Myocyte (in vitro differentiated cells): ENCODE measurements at places on chromosomes 2 and 18. TPM values are rescaled to one million over a fixed set of nuclear protein-coding genes. Genes with fewer than 3 reads are reported as not detected.

DNA sequence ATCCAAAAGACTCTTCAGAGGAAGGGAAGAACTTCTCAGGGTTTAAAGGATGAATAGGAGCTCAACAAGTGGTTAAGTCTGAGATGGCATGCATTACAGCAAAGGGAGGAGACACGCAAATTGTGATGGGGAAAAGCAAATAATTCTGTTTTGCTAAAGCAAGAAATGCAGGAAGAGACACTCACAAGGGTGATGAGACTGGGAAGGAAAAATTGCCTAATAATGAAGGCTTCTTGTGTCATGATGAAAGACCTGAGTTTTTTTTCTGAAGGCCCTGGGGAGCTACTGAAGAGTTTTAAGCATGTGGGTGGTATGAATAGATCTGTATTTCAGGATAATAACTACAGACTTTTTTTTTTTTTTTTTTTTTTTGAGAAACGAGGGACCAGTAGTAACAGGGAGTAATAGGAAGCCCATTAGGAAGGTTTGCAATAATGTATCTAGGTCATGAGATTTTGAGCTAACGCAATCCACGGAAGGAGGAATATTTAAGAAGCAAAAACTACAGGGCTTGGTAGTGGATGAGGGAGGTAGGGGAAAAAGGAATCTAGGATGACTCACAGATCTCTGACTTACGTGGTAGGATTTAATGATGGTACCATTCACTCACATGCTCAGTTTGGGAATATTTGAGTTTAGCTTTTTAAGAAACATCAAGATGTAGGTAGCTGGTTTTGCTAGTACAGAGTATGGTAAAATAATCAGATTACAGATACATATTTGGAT, 16.0 kb upstream of the SERPINB3 start:
- DNase-seq = no peak

- DNase-seq = no peak
These were observed 57.4 kb upstream of the LDAH start for GRCh38 chr2:20880221-20880771.

GRCh38 chr2:172949522-172949921, 126.1 kb upstream of the MAP3K20 start:
- no peak for DNase-seq

GRCh38 chr2:144780983-144781382, 261.1 kb upstream of the ZEB2 start:
- peak; percentile 26 for DNase-seq

DNA sequence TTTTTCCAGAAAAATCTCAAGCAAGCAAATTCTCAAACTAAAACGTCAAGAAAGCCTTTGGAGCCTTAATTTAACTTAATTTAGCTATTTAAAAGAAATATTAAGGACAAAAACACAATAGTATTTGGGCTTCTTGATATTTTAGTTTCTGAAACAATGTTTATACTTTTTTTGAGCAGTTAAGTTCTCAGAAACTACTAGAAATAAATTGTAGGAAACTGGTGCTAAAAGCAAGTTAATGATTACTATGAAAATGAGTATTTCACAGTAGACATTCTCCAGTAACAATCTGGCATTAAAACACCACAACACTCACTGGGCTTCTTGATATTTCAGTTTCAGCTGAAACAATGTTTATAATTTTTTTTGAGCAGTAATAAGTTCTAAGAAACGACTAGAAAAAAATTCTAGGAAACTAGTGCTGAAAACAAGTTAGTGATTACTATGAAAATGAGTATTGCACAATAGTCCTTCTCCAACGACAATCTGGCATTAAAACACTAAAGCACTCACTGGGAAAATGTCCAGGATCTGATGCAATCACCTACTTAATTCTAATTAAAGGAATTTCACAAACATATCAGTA, 45.1 kb downstream of the TRAK2 start:
- DNase-seq = peak; percentile 40

- no peak for DNase-seq
These were observed 751.2 kb downstream of the CNTNAP5 start for GRCh38 chr2:124776332-124776731.

DNA sequence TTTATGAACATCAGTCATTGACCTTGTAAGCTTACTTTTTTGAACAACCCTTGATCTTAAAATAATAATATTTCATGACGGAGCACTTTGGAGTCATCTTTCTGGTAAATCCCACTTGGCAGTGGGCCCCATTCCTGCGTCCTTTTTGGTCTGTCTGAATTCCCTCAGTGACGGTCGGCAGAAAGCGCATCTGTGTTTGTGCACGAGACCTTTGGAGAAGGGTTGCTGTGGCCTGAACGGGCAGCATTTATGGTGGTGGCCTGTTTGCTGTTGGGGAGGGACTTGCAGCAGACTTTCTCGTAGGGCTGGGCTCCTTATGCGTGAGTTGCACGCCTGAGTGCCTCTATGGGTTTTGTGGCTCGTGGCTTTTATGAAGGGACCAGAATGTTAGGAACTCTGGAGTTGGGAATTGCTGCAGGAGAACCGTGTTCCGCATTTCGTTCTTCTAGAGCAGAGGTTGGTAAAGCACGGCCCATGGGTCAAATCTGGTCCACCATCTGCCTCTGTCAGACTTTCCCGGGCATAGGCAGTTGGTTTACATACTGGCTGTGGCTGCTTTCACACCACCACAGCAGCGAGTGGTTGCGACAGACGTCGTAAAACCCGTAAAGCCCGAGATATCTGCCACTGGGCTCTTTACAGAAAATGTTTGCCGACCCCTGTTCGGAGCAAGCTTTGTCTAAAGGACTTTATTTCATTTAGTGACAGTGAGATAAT, 30.8 kb downstream of the LPIN1 start:
- DNase-seq = no peak

- peak; percentile 18 for DNase-seq
These were observed 288.5 kb upstream of the SLC8A1 start for GRCh38 chr2:40740419-40740818.

DNA sequence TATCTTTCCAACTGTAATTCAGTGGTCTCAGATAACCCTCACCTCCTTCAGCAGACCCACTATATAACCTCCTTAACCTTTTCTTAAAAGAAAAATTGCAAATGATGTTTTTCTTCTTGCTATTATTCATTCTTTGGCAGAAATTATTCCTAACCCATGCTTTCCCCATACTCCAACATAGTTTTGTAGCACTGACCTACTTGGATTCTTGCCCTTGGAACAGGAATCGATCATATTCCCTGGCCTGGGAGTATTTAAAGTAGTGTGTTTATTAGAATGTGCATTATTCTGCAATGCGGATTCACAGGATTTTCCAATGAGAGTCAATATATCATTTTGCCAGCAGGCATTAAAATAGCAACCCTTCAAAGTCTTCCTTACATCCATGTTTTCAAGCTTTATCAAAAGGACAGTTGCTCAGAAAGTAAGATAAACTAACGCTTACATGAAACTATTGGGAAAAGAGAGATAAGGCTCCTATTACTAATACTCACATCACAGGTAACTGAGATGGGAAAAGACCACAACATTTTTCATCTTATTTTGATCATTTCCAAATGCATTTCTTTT, 37.4 kb downstream of the CHN1 start:
- no peak for DNase-seq

GRCh38 chr2:195759877-195760276, 102.9 kb downstream of the SLC39A10 start:
- DNase-seq = no peak

- DNase-seq = no peak
These were observed 6.7 kb upstream of the SEC11C start for GRCh38 chr18:59132810-59133465.

DNA sequence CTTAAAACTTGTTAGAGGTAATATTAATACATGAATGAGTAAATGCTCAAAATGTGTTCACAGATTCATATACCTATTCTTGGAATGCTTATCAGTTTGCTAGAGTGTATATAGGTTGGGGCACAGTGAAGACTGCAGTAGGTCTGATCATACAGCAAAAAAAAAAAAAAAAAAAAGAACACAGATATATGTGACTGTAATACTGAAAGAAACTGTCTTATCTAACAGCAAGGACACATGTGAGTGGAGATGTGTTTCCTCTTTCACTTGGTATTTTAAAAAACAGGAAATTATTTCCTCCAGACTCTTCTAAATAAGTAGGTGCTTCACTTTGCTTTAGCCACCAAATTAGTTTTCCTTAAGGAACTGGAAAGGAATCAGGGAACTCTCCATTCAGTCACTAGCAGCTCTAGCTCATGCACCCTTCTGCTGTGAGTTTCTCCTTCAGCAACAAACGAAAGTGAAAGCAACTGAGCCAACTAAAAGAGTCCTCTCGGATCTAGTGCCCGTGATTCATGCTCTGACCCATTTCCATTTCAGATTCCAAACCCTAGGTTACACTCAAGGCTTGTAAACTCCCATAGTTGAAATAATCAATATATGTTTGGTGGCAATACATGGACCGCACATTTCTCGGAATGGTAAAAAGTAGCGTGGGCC, 98.5 kb downstream of the DSEL start:
- DNase-seq = peak; percentile 73

GRCh38 chr2:144370937-144371584, 148.9 kb downstream of the ZEB2 start:
- DNase-seq = no peak

DNA sequence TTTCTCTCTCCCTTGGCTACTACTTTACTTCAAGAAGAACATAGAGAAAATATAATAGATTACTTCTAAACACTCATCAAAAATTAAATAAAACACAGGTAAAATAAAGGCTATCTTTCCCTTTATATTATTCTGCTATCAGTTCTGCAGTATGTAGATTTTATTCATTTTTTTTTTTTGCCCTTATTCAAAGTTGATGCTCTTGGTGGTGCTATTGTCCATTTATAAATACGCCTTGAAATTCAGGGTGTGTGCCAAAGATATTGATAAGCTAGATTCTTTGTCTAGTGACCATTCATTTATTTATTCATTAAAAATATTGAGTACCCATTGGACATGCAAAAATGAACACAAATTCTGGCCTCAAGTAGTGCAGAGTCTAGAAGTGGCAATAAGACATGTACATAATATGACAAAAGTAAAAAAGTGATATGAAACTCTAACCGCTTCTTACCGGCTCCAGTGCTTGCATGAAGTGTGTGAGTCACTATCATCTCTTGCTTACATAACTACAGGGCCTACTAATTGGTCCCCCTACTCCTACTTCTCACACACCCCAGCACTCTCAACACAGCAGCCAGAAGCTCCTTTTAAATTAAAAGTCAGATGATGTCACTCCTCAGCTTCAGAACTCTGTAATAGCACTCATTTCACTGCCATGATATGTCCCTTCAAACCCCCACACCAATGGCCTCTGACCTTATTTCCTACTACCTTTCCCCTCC, 208.3 kb upstream of the FANCL start:
- DNase-seq = no peak

DNA sequence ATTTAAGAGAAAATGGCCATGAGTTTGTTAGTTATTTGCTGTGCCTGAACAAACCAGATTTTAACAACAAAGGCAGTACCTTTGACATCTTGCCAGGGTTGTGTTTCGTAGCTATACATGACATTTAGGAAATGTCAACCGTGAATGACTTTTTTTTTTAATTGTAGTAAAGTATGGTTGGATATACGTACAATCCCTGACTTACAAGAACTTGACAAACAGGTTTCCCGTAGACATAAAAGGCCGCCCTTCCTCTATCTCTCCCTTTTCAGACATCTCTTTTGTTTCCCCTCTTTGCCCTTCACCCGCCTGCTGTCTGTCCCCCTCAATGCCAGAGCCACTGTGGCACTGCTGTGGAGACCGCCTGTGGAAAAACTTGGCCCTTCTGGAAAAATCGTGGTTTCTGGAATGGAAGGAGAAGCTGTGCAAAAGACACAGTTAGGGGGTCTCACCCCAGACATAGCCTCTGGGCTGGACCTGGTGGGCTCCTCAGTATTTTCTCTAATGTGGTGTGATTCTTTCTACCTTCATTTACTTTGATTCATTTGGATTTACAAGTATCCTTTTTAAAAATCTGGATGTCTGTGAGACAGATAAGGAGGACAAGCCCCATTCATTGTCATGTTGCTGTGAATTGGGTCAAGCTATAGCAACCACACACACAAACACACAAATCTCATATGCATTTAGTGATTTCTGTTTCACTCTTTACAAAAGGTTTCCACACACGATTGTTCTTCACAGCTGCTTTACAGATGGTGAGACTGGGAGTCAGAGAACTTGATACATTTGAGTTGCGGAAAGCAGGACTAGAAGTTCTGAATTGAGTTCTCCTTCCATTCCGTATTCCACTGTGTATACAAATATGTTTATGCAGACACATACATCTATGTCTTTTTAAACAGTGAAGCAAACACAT, 48.6 kb downstream of the SPATS2L start:
- no peak for DNase-seq

GRCh38 chr2:190069936-190070696, 7.6 kb upstream of the MSTN start:
- peak; percentile 81 for DNase-seq

DNA sequence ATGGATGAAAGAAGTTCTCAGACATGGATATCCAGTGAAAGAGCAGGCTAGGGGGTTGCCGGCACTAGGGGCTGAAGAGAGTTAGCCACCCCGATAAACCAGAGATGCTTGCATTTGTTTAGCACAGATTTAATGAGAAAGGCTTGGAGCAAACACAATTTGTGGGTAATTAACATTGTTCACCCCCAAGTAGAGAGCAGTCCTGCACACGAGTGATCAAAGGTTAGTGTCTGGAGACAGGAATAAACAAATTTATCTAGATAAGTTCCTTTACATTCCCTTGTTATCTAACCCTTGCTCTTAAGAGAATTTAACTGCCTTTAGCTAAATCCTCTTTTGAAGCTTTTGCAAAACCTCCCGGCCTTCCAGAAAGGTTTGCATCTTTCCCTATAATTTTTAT, 23.9 kb downstream of the HTR2B start:
- no peak for DNase-seq

DNA sequence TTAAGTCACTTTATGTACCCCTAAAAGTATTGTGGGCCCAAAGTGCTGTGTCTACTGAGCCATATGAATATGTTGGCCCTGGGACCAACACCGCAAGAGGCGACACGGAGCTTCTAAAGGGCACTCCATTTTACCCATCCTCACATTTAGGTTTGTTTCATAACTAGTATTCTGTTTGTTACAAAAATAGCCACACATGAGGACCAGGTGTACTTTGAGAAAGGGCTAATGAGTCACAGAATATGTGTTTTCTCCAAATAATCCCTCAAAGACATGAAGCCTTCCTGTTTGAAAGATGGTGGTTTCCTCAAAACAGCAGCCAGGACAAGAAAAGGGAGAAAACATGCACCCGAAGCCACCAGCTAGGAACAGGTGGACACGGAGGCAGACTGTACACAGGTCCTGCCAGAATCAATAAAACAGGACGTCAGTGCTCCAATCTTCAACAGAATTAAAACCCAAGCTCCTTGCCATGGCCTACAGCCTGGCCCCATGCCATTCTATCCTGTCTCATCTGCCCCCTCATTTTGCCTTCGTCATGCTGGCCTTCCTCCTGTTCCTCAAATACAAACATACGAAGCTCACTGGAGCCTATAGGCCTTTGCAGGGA, 21.8 kb upstream of the GRB14 start:
- DNase-seq = no peak

GRCh38 chr2:133780099-133780996, 212.1 kb upstream of the NCKAP5 start:
- peak; percentile 82 for DNase-seq

GRCh38 chr2:58527647-58528046, 286.5 kb upstream of the FANCL start:
- no peak for DNase-seq

Gene SCN2A
- total RNA-seq = 0.56 and 0.68 TPM in 2 replicates

Gene FEV
- not detected in 2 replicates for total RNA-seq

Gene FOXD4L1
- total RNA-seq = 0.26 and 0.43 TPM in 2 replicates

Gene RPRD1A
- 65.7 and 69.1 TPM in 2 replicates for total RNA-seq

Gene FABP1
- total RNA-seq = not detected in 2 replicates

Gene ACTG2
- total RNA-seq = 1.2 TPM in 1 of 2 replicates, not detected in the other

Gene RNF152
- total RNA-seq = 2.9 and 6.8 TPM in 2 replicates
